DMS 273 treated with DMSO at 0.1 percent for 48 hours (cell line): ENCODE measurements at places on chromosomes 7 and 10.

GRCh38 chr10:71372882-71373495 is 23.7 kb upstream of the CDH23 start:
- DNase-seq: no peak

DNA sequence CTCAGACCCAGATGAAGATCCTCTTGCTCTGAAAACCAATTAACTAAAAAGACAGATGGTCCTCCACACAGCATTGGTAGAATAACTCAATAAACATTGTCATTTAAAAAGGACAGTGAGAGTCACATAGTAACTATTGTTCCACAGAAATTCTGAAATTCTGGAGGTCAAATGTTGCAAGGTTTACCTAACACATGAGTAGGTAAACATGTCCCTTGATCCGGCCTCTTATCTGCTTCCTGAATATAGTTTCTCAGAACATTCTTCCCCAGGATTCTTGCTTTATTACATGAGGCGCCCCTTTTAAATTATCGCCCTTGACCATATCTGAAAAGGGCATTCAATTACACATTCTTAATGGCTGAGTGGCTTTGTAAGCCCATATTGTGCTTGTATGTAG is 270.7 kb downstream of the SEMA3D start:
- no peak for DNase-seq

DNA sequence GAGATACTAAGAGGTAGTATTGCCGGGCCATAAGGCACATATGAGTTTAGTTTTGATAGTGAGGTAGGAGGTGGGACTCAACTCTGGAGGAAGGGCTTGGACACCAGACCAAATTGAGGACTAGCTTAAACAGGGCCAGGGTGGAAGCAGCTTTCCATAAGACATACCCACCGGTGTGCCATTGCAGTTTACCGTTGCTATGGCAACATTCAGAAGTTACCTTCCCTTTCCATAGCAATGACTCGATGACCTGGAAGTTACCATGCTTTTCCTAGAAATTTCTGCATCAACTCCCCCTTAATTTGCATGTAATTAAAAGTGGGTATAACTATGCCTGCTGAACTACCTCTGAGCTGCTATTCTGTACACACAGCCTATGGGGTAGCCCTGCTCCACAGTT is 10.9 kb upstream of the SNX10 start:
- no peak for DNase-seq

GRCh38 chr7:33356336-33356735 is 227.0 kb downstream of the BBS9 start:
- DNase-seq: no peak

DNA sequence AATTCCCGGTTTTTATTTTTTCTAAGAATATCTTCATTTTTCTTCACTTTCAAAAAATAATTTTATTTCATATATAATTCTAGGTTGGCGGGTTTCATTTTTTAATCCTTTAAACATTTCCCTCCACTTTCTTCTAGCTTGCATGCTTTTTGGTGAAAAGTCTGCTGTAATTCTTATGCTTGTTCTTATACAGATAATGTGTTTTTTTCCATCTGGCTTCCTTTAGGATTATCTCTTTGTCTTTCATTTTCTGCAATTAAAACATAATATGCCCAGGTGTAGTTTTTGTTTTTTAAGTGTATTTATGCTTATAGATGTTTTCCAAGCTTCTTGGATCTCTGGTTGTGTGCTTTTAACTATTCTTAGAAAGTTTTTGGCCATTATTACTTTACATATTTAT is 341.3 kb upstream of the SEMA3C start:
- peak; percentile 22 for DNase-seq

GRCh38 chr7:8765374-8765773 is 332.0 kb downstream of the NXPH1 start:
- DNase-seq: no peak

DNA sequence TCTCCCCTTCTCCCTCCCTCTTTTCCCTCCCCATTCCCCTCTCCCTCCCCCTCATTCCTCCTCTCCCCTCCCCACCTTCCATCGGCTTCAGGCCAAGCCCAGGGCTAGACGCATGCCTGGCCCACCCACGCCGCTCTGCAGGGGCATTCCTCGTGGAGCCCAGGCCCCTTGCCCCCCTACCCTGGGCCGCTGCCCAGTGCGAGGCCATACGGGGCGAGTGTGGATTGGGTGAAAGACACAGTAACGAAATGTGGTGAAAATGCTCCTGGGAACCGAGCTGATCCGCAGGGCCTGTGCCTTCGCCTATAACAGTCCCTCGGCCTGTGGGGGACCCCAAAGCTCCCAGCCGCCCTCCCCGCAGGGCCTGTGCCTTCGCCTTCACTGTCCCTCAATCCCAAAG is 28.3 kb downstream of the ADGRA1 start:
- DNase-seq: no peak

DNA sequence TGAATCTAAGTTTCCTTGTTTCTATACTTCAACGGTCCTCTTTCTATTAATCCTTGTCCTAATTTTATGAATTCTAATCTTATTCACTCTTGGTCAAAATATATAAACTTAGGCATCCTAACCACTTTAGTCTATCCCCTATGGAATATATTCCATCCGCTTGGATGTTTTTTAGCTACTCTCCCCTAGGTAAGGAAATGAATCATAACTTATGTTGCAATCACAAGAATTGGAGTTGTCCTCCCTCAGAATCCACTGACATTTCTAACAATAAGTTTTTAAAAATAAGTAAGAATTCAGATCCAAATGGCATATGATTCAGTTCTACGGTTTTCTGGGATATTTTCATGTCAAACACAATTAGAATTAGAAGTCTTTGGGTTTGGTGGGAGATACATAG is 1081.6 kb downstream of the SORCS1 start:
- no peak for DNase-seq

DNA sequence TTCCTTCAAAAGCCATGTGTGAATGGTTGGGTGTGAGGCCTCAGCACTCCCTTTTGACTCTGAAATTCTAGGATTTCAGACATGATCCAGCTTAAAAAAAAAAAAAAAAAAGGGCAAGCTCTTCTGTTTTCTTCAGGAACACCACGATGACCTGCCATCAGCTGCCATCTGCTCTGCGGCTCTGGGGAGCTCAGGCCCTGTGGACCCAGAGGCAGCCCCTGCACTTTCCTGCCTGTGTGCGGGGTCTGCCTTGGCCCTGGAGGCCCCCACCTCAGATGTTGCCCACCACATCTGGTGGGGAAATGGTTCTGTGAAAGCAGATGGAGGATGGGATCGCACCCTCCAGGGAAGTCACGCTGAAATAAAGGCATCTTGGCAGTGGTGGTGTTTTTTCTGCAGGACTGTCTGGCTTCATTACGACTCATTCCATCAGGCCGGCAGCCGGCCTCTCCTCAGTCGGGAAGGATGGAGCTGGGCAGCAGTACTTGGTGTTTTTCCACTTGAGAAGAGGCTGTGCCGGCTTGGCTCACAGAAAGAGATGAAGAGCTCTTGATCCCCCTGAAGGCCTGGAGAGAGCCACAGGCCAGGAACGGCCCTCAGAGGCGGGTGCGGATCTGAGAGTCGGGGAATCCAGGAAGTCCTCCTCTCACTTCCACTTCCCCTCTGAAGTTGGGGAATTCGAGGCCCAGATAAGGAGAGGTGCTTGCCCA is 66.1 kb upstream of the AQP1 start:
- DNase-seq: no peak

DNA sequence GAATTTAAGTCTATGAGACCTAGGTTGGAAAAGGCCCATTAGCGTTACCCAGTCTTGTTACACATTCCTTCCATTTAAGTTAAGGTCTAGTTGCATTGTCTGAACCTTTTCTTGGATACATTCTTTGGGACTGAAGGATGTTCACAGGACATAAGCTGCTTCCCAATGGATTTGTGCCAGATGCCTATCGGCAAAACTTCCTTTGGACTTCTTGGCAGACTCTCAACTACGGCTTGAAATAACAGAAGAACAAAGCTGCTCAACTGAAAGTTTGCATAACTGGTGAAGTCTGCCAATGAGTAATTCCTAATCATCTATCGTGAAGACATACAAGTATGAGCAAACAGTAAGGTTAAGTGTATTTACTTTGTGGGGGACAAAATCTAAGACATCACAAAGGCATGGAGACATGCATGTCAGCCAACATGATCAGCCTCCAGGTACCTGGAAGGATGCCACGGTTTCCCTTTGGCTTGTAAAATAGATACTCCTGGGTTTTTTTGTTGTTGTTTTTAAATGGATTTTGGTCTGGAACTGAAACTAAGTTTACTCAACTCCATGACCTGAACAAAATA is 35.4 kb downstream of the MALSU1 start:
- DNase-seq: peak; percentile 20

GRCh38 chr10:43806831-43807640 is 158.4 kb upstream of the ZNF32 start:
- no peak for DNase-seq

DNA sequence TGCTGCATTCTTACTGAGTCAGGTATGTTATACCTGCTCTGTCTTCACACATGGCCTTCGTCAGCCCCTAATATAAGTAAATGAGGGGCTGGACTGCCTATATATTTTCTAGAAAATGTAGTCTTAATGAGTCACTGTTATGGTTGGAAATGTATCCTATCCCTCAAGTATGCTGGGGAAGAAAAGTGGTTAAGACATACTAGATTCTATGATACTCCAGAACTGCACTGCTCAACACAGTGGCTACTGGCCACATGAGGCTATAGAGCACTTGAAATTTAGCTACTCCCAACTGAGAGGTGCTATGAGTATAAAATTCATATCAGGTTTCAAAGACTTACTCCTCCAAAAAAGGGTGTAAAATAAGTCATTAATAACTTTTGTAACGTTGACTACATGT is 104.3 kb upstream of the STEAP1B start:
- no peak for DNase-seq

DNA sequence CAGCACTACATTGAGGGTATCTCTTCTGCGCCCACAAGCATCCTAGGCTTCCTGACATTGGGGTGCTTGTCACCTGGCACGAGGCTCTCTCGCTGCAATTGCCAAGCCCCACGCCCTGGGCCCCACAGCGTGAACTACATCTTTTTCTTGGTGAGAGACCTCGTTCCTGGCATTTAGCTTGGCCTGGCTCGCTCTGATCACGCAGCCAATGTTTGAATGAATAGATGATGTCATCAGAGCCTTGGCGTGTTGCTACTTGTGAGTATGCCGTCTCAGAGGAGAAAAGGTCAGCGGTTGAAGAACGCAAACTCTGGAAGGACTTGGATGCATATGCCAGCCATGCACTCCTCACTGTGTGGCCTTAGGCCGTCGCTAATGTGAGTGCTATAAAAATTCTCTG is 150.2 kb upstream of the AUTS2 start:
- no peak for DNase-seq

DNA sequence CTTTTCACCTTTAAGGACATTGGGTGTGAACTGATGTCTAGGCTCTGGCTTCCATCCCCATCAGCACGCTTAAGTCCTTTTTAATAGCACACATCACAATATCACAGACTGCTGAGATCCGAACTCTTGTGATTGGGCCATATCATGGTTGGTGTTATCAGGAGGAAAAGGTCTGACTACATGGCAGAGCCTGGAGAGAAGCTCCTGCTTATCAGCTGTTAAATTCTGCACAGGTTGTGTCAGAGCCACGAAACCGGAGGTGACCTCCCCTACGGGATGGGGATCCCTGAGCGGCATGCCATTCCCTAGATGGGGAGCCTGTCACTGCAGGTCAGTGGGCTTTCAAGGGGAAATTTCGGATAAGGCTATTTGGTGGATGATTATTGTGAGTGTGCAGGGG is 182.4 kb downstream of the INHBA start:
- DNase-seq: no peak

GRCh38 chr7:131046246-131046645 is 281.4 kb upstream of the MKLN1 start:
- no peak for DNase-seq

- DNase-seq: no peak
Measured at GRCh38 chr7:33926535-33926934, 21.2 kb downstream of the BMPER start.

GRCh38 chr10:6225263-6225814 is 22.6 kb downstream of the PFKFB3 start:
- no peak for DNase-seq

DNA sequence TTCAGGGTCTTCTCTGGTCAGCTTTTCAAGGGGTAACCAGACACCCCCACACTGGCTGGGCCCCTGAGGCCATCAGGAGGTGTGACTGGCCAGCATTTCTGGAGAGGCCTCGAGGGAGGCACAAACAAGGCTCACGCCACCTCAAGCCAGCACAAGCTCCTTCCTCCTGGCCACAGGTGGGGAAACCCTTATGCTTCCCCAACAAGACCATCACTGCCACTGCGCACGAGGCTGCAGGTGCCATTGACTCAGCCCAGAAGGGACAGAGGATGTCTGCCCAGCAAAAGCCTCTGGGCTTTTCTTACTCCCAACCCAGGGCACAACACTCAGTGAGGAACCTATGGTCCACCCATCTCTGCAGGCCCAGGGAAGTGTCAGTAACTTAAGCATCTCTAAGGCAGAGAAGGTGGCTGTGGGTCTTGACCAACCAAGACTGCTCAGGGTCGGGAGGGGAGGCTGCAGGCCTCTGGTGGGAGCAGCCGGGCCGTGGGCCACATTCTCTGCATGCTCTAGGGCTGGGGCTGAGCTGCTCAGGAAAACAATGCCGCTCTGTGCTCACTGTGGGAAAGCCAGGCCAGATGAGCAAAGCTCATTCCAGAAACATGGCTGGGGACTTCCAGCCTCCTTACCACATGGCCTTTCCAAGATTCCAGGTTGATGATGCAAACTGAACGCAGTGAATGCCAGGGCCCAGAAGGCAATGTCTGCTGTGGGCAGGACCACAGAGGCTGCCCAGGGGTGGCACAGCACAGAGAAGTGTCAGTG is 24.2 kb upstream of the RASSF4 start:
- DNase-seq: no peak

GRCh38 chr7:2613931-2614600 is 17.7 kb upstream of the TTYH3 start:
- no peak for DNase-seq

DNA sequence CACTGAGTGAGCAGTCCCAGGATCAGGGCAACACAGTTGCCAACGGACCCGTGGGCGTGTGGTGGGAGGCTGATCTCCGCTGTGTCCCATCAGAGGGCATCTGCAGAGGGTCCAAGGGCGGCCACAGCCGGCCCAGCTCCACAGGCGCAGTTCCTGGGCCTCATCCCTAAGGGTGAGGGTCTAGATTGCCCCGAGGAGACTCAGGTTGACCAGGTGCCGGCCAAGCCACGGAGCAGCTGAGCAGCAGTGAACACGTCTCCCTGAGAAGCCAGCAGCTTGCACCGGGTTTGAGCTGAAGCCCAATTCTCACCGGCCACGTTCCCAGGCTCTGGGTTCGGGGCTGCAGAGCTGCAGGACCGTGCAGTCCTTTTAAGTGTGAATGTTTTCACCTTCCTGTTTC is 58.8 kb upstream of the ADGRA1 start:
- DNase-seq: no peak

- no peak for DNase-seq
Measured at GRCh38 chr10:15262036-15262713, 93.7 kb upstream of the NMT2 start.

GRCh38 chr10:42637142-42637541 is 1.2 kb downstream of the ZNF33B start:
- no peak for DNase-seq

- no peak for DNase-seq
Measured at GRCh38 chr10:15546606-15547005, 173.1 kb downstream of the ITGA8 start.
